ENCODE measurements at places on chromosomes 7 and 10.
A peak's percentile ranks its signal among the peaks of the same experiment; 100 is the strongest.

- no peak for DNase-seq
Measured at GRCh38 chr10:130764651-130765050, 546.9 kb downstream of the TCERG1L start.

- DNase-seq, result no peak
Measured at GRCh38 chr10:132806561-132807003, 20.6 kb upstream of the NKX6-2 start.

DNA sequence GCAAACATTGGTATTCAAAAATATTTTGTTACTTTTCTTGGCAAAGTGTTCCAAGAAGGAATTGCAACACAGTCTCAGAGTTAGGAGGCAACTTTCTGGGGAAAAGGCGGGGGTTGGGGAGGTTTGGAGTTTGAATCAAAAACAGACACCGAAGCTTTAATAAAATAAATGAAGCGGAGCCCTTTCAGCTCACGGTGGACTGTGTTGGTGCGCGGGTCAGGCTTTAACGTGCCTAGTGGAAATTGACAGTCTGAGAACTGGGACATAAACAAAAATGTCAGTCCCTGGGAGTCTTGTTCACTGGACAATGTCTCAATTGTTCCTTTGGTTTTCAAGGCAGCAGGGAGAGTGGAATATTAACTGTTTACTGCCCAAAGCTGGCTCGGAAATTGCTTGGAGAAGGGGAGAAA lies 109.3 kb downstream of the TCF7L2 start:
- no peak for DNase-seq

DNA sequence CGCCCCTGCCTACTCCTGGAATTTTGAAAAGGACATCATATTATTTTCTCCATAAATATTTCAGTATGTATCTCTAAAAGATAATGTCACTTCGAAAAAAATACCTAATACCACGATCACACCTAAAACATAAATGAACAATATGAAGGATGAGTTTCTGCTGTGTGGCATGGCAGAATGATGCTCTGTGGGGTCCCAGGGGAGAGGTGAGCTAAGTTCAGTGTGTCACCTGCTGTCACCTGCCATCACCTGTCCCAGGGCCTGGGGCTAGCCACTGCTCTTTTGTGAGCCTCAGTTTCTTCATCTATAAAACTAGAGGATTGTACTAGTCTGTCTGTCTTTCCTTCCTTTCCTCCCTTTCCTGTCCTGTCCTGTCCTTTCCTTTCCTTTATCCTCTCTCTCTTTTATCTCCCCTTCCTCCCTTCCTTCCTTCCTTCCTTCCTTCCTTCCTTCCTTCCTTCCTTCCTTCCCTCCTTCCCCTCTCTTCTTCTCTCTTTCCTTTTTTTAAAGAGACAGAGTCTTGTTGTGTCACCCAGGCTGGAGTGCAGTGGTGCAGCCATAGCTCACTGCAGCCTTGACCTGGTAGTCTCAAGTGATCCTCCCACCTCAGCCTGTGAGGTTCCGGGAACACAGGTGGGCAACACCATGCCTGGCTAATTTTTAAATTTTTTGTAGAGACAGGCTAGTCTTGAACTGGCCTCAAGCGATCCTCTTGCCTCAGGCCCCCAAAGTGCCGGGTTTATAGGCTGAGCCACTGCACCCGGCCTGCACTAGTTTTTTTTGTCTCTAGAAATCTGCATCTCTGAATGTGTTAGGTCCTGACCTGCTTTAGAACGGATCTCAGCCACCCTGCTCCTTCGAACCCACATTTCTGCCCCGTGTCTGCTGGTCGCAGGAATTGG lies 43.1 kb downstream of the CUX1 start:
- no peak for DNase-seq

DNA sequence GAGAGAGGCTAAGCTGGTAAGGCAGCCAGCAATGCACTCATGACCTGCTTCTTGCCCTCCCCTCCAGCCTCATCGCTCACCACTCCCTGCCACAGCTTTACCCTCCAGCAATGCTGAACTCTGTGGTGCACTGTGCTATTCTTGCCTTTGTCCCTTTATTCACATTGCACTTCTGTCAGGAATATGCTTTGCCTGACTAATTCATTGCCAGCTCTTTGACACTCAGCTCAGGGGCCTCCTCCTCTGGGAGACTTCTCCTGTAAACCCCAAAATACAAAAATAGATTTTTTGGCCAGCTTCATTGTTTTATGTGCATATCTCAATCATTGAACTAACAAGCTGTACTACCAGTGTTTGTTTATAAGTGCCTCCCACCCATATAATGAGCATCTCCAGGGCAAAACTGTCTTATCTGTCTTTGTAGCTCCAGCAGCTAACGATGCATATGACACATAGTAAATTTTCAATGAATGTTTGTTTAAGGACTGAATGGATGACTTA lies 8.2 kb downstream of the CNNM1 start:
- no peak for DNase-seq

DNA sequence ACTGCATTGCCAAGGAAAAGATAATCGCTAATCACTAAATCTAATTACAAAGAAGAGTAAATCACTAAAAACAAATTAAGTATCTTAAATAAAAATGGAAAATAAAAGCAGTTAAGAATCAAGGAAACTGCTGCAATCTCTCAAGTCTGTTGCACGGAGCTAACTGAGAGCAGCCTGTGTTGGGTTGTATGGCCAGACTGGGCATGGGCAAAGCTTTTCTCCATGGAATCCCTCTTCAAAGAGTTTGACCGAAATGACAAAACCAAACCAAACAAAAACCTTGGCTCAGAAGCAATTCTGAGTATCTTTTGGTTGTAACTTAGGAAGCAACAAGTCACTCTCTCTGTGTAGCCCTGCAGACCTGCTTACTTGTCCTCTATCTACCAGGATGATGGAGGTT lies 78.8 kb downstream of the CELF2 start:
- DNase-seq, result no peak

- no peak for DNase-seq
Measured at GRCh38 chr10:48981310-48981907, 41.8 kb upstream of the LRRC18 start.

DNA sequence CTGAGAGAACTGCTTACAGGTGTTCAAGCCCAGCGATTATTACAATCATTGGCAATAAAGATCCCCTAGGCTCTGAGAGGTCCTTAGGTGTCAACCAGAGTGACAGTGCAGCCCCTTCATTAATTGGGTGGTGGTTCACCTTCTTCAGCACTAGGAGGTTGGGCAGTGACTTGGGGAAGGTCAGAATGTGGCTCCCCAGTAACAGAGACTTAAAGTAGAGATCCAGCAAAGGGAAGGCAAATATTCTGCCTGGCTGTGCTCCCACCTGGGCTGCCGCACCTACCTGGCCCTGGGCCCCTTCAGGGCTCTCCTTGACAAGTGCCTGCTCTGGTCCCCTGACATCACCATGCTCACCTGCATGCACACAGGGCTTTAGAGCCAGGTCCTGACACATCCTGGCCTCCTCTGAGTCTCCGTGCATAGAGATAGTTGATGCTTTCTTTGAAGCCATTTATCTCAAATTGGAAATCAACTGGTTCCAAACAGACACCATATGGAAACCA lies 1.9 kb downstream of the CLRN3 start:
- DNase-seq, result no peak

GRCh38 chr10:48236199-48236621 lies 38.3 kb downstream of the FRMPD2 start:
- no peak for DNase-seq

- DNase-seq, result no peak
Measured at GRCh38 chr7:102432442-102433218, 745 bp upstream of the ORAI2 start.

- no peak for DNase-seq
Measured at GRCh38 chr10:86878983-86879713, 78.3 kb downstream of the MMRN2 start.

GRCh38 chr7:75875113-75876080 lies 3.4 kb upstream of the RHBDD2 start:
- DNase-seq, result no peak

- DNase-seq, result peak; percentile 43
Measured at GRCh38 chr7:5525271-5526099, 101.9 kb upstream of the TNRC18 start.

DNA sequence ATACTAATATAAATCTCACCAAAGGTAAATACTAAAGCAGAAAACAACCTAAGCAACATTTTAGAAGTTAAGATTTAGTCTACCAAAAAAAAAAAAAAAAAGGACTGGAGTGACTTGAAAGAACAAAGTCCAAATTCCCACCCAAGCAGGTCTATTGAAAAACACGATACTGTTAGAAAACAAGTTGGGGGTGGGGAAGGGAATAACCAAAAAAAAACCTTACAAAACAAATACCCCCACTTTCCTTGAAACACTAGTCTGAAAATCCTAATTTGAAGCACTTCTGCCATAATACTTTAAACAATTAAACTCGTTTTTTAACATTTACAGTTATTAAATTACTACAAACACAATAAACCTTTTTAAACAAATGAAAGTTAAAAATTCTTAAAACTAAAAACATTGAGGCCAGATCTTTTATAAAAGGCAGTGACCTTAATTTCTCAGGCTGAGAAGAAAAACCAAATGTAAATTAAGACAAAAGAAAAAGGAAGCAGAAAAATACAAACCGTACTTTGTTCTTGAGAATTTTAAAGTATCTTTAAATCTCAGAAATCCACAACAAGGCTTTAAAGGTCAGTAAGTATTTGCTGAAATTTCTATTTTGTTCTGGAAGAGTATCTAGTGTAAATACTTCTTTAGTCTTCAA lies 135.1 kb downstream of the NRBF2 start:
- DNase-seq, result no peak

DNA sequence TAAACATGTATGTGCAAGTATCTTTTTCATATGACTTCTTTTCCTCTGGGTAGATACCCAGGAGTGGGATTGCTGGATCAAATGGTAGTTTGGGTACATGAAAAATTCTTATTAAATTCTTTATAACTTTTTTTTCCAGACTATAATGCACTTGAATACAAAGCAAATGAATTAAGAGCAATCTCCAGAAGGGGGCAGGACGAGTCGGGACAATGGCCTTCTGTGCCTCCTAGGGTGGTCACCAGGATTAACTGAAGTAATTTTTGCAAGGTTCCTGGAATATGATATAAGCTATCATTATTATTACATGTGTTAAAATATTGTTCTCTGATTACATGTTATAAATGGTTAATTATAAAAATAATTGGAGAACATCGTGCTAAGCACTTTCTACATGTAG lies 127.2 kb downstream of the PPP1R17 start:
- DNase-seq, result no peak

DNA sequence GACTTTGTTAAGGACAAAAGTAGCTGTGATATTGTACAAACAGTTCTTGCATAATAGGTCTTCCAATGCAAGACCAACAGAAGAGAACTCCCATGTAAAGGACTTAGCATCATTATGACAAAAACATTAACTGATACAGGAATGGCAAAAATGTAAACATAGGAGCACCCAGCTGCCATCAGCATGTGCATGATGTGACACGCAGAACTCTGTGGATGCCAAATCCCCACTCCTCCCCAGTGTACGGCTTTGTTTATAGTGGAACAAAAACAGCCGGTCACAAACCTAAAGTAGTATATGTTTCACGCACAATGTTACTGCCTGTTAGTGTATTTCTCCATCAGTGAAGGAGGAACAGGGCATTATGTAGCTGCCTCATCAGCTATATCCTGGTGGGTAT lies 316.0 kb upstream of the AOAH start:
- no peak for DNase-seq

GRCh38 chr7:1536743-1537534 lies 6.4 kb downstream of the MAFK start:
- DNase-seq, result no peak

- DNase-seq, result no peak
Measured at GRCh38 chr7:117472335-117472734, 7.5 kb upstream of the CFTR start.

- DNase-seq, result no peak
Measured at GRCh38 chr7:147903536-147904218, 686.9 kb upstream of the C7orf33 start.

DNA sequence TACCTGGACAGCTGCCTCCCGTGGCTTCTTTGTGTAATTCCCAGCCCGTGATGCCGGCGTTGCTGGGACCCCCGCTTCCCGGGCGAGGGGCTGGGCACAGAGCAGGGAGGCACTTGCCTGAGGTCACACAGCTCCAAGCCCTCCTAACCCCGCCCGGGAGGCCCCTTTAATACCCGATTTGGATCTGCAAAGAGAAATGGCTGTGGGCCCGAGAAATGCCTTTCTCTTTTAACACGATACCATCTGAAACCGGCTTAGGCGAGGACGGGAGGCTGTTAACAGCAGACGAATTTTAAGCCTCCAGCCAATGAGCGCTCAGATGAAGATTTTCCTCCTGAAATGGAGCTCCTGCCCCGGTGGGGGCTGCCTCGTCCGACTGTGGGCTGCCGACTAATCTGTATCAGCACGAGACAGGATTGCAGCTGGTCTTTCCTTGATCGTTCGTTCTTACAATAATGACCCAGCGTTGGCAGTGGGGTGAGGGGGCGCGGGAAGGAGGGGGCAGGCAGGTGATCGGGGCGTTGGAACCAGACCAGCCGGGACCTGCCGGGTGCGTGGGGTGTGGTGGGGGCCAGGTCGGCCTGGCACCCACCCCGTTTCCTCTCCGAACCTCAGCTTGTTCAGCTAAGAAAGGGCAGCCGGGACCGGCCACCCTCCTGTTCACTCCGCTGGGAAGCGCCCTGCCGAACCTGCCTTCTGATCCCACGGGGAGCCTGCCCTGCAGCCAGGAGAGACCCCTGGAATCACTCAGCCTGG lies 36.2 kb upstream of the FOXL3 start:
- DNase-seq, result no peak

- no peak for DNase-seq
Measured at GRCh38 chr10:116741391-116742351, 695 bp downstream of the HSPA12A start.

DNA sequence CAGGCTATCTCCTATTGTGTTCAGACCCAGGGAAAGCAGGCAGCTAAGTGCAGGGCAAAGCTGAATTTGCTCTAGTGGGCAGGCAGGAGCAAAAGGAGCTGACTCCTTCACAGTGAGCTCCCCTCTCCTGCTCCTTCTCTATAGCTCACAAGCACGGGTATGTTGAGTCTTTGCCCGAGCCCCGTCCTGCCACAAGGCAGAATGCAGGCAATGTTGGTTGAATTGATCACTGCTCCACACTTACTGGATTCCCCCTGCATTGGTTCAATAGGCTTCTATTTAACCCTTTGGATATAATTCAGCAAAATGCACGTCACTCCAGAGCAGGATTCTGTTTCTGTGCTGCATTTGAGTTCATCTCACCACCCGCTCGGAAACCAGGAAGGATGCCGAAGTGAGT lies 16.2 kb upstream of the C10orf90 start:
- no peak for DNase-seq

GRCh38 chr10:91208642-91209041 lies 11.8 kb upstream of the PCGF5 start:
- DNase-seq, result no peak

DNA sequence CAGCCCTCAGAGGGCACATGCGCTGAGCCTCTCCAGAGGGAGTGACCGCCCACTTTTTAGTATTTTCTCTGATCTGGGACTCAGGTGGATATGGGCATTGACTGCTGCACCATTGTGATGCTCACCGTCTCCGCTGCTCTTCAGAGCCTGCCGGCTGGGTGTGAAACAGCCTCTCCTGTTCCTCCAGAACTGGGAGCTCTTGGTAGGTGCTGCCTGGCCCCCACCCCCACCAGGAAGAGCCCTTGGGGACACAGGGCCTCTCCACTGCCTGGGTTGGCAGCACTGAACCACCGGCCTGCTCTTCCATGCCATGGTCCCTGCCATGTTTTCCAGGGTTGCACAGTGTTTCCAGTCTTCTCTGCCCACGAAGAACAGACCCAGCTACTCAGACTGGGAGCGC lies 36.3 kb downstream of the ARHGAP22 start:
- no peak for DNase-seq

- DNase-seq, result no peak
Measured at GRCh38 chr10:99360934-99361333, 31.8 kb downstream of the CNNM1 start.

- DNase-seq, result no peak
Measured at GRCh38 chr7:157547611-157548010, 210.8 kb downstream of the DNAJB6 start.

GRCh38 chr7:91266067-91266688 lies 1.9 kb downstream of the FZD1 start:
- DNase-seq, result no peak

All from stimulated activated CD4-positive, alpha-beta T cell treated with anti-CD3 and anti-CD28 coated beads, Interleukin-15, amount 100 ng/mL, for 1 hour (primary cell).